ENCODE measurements at places on chromosomes 13 and 19.

GRCh38 chr19:50820549-50821247, 2.9 kb downstream of the KLK1 start:
- DNase-seq, result no peak

- no peak for DNase-seq
Measured at GRCh38 chr19:15418231-15418578, 583 bp downstream of the AKAP8L start.

GRCh38 chr13:22176968-22177520, 506.2 kb downstream of the FGF9 start:
- DNase-seq, result no peak

- peak; percentile 71 for DNase-seq
Measured at GRCh38 chr19:12880551-12881171, 588 bp downstream of the DNASE2 start.

GRCh38 chr19:18588611-18589379, at the start of gene REX1BD:
REX1BD (plus strand) TSS chr19:18588798; CDS start chr19:18588802, 4 bp downstream.
- DNase-seq, result peak; percentile 95

GRCh38 chr13:72534951-72535640, 192.3 kb downstream of the MZT1 start:
- no peak for DNase-seq

DNA sequence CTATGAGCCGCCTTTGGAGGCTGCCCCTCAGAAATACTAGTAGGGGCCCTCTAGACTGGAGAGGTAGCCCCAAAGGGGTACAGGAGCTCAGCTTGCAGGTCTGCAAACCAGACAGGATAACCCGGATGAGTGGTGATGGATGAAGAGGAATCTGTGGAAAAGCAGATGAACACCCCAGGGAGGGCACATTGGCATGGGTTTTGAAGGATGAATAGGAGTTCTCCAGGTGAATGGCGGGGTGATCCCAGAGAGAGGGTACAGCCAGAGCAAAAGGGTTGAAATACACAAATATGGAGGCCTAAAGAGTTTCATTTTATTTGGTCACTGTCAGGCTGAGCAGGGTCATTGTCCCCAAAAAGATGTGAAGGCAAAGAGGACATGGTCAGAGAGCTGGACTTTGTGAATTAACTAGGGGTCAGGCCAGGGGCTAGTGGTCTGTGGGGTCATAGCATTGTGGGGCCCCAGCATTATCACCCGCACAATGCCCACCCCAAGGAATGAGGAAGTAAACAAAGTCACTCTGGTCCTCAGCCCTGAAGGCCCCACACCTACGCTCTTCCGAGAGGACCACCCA, 4.8 kb downstream of the NR2F6 start:
- DNase-seq, result no peak

- DNase-seq, result no peak
Measured at GRCh38 chr19:55319785-55320184, 5.4 kb downstream of the TMEM150B start.

DNA sequence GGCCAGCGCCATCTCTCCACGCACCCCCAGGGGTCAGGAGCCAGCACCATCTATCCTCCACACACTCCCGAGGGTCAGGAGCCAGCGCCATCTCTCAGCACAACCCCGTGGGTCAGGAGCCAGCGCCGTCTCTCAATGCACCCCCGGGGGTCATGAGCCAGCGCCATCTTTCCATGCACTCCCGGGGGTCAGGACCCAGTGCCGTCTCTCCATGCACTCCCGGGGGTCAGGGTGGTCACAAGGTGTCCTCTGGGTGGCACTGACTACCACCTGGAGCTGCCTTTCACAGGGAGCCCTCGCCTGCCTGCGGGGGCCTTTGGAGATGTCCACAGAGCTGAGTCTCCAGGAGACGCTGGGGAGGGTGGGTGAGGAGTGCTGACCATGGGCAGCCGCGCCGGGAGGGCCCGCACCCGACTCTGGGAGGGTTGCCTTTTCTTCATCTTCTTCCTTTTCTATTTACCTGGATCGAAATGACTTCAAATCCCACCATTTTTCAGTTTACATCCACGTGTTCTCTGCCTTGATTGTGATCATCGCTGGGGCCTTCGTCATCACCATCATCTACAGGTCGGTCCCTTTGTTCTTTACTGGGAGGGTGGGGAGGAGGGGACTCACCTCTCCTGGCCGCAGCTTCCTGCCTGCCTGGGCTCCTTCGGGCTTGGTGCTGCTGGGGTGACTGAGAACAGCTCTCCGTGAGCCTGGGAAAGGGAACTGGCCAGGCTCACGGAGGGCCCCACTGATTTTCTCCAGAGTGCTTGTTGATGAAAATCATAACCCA, 19.1 kb downstream of the TEX29 start:
- DNase-seq, result peak; percentile 55

DNA sequence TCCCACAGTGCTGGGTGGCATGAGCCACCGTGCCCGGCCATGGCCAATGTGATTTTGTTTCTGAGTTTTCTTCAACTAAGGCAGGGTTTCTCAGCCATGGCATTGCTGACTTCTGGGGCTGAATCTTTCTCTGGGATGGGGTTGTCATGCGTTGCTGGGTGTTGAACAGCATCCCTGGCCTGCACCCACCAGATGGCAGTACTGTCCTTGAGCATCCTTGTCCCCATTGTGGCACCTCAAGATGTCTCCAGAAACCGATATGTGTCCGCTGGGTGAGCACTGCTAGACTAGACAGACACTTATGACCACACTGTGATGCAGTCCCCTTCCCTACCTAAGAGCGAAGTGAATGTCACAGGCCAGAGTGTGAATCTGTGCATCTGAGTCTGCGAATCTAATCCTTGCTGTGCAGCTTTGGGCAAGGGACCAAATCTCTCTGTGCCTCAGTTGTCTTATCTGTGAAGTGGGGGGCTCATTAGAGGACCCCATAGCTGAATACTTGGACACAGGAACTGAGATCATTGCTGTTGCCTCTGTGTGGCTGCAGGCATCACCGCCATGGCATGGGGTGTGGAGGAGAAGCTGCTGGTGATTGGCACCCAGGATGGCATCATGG, 50.3 kb upstream of the SIN3B start:
- peak; percentile 71 for DNase-seq
